ENCODE measurements at places on chromosomes 1 and 21. TPM values are rescaled to one million over a fixed set of nuclear protein-coding genes. Genes with fewer than 3 reads are reported as not detected.

GRIK3 gene
- not detected for total RNA-seq

DENND2D gene
- total RNA-seq: 1.3 TPM

LCE2A gene
- not detected for total RNA-seq

FCRL4 gene
- not detected for total RNA-seq

TINAGL1 gene
- total RNA-seq: 383 TPM

FCRLB gene
- total RNA-seq: 0.60 TPM

CD53 gene
- not detected for total RNA-seq

BATF3 gene
- total RNA-seq: 3.0 TPM

KIRREL1 gene
- 42.8 TPM for total RNA-seq

SPRR2A gene
- total RNA-seq: not detected

TMEM269 gene
- not detected for total RNA-seq

F11R gene
- 242 TPM for total RNA-seq

OR2AK2 gene
- total RNA-seq: not detected

RGSL1 gene
- total RNA-seq: not detected

SPRR2B gene
- total RNA-seq: not detected

SPATA1 gene
- total RNA-seq: 0.95 TPM

TGFBR3 gene
- 12.5 TPM for total RNA-seq

LMOD1 gene
- total RNA-seq: 0.07 TPM

TNFRSF4 gene
- total RNA-seq: 0.79 TPM

AADACL4 gene
- total RNA-seq: not detected

TRIM58 gene
- total RNA-seq: 0.66 TPM

B4GALT3 gene
- 24.7 TPM for total RNA-seq

NPHS2 gene
- not detected for total RNA-seq

AVPR1B gene
- not detected for total RNA-seq

CTSK gene
- 20.5 TPM for total RNA-seq

ZNF695 gene
- 2.9 TPM for total RNA-seq

SPRR1B gene
- not detected for total RNA-seq

ETV3 gene
- 17.9 TPM for total RNA-seq

OLFML2B gene
- total RNA-seq: 0.28 TPM

TSSK3 gene
- 0.20 TPM for total RNA-seq

RGS7 gene
- 0.40 TPM for total RNA-seq

LCE1C gene
- total RNA-seq: not detected

MYOG gene
- total RNA-seq: not detected

TRNAU1AP gene
- 26.8 TPM for total RNA-seq

EEIG2 gene
- total RNA-seq: 4.3 TPM

CFHR2 gene
- not detected for total RNA-seq

CNN3 gene
- total RNA-seq: 334 TPM
